8988T (cell line): ENCODE measurements at places on chromosomes 5 and 9.

DNA sequence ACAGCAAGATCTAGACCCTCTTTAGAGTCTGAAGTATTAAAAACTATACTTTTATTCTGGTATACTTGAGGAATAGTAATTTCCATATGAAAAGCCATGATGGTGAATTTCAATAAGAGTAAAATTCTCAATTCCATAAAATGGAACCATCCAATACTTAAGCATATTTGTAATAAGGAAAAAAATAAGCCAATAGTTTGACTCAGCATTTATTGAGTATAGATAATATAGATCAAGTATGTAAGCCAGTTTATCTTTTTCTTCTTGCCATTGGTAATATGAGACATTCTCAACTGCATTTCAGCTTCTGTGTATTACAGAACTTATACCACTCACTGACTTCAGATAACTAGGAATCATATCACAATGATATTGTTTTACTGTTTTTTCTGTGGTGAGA is 361.0 kb downstream of the SLCO4C1 start:
- DNase-seq: no peak

DNA sequence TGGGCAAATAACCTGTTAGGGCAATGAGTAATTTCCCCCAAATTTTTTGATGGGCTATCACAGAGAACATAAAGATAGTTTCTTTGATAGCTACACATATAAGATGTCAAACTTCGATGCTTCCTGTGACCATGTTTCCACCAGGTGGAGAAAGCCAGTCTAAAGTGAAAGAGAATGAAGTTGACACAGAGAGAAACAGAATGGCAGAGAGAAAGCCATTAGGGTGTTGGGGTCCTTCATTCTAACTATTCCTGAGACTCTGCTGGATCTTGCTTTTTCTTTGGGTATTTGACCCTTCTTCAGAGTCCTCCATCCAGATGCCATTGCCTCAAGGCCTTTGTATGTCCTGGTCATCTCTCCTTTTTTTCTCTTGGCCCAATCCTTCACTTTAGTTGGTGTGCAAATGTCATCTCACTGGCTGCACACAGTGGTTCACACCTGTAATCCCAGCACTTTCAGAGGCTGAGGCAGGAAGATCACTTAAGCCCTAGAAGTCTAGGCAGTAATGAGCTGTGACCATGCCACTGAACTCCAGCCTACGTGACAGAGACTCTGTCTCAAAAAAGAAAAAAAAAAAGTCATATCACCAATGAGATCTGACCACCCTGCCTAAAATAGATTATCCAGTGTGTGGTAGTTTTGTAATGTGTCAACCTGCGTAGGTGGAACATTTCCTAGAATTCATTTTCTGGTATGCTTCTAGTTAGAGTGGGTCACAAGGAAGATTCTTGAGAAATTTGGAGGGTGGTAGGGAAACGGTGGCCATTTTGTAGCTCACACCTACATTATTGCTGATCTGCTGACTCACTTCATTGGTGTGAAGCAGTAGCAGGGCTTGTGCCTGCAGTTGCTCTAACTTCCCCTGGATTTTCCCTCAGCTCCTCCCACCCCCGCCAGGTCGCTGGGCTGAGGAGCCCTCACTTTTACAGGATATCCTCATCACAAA is 20.8 kb upstream of the KIF2A start:
- DNase-seq: no peak

DNA sequence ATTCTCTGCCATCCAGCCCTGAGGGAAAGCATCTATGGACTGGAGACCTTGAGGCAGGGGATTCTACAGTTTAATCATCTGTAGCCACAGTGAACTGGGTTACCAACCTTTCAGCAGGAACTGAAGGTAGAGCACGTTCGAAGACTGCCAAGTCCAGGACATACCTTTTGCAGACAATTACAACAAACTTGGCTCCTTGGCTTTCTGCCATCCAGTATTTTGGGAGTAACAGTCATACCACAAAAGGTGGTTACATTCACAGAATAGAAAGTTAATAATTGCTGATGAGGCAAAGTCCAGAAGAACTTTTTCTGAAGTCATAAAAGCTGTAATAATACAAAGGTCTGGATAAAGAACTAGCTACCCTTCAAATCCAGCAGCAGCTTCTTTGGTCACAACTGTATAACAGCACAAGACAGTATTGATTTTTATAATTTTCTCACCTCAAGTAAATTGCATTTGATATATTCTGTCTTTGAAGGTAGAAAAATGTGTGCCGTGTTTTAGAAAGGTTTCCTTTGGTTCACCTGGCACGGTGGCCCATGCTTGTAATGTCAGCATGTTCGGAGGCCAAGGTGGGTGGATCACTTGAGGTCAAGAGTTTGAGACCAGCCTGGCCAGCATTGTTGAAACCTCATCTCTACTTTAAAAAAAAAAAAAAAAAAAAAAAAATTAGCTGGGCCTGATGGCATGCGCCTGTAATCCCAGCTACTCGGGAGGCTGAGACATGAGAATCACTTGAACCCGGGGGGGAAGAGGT is 236.6 kb downstream of the NR3C1 start:
- no peak for DNase-seq

DNA sequence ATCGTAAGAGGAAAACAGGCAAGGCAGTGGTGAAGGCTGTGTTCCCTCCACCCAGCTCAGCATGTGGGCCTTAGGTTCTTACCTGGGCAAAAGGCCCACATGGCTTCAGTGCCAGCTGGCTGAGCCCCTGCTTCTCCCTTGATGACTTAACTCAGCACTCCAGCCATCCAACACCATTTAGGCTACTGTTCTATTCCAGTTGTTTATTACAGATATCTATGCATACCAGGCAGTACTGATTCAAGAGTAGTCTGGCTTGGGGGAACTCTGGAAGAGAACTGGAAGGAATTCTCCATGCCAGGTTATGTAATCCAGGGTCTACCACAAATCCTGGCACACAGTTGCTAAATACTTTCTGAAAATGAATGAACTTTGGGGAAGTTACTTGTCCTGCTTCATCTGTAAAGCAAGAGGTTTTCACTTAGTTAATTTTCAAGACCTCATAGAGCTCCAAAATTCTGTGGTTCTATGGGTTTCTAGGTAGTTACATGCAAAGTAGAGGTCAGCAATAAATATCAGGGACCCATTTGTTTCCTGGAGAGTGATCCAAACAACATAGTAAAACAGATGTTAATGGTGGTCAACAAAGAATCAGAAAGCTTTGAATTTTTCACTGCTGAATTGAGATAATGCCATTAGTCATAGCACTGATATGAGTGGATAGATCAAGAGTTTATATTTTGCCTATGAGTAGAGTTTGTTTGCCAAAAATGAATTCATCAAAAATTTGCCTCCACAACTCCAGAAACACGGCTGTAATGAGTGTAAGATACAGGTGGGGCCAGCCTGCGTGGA is 88.2 kb upstream of the OSMR start:
- no peak for DNase-seq

DNA sequence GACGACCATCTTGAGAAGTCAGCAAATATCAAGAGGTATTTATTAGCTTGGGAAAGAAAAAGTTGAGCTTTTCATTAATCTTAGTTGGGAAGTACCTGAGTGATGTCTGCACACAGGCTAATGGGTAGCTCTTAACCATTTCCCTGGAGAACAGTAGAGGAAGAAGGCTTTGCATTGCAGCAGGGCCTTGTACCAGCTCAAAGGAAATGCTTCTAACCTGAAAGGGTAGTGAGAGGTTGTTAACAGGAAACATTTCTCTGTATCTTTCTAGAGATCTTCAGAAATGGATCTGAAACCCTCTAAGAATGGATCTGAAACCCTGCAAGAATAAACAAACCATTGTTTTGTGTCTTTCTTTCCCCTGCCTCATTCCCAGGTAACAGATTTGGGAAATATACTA is 393.3 kb downstream of the PLK2 start:
- no peak for DNase-seq

GRCh38 chr5:150235500-150235854 is 45.6 kb downstream of the SLC6A7 start:
- DNase-seq: no peak

DNA sequence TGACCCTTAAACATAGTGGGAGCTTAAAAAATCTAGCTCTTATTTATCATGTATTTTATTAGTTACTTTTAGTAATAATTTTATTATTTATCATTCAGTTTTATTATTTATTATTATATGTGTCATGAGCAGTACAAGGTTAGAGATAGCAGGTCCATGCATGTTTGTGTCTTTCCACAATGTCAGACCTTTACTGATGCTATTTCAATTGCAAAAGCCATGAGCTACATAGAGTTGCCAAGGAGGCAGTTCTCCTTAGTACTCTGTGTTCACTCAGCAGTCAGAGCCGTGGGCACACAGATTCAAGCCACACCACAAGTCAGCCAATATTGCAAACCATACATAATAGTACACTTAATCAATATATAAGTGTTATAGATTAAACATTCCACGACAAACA is 157.9 kb upstream of the NTRK2 start:
- no peak for DNase-seq

GRCh38 chr5:16884595-16884994 is 51.5 kb downstream of the MYO10 start:
- DNase-seq: no peak

DNA sequence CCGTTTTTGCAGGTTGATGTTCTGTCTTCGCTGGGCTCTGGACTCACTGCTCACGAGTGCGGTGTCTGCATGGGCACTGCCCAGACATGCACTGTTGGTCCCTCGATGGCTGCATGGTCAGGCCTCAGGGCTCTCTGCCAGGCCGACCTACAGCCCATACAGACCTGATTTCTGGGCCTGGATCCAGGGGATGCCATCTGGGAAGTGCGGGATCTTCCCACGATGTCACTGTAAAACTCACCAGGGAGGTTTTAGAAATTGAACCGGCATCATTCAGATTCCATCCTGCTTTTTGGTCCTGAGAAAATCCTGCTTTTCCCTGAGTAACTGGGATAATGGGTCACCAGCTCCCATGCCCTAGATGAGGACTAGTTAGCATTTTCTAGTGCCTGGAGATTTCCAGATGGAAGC is 9.1 kb downstream of the S1PR3 start:
- no peak for DNase-seq

- no peak for DNase-seq
Measured at GRCh38 chr9:70083429-70083828, 39.8 kb downstream of the MAMDC2 start.

- DNase-seq: no peak
Measured at GRCh38 chr9:23677446-23677845, 148.6 kb downstream of the ELAVL2 start.

DNA sequence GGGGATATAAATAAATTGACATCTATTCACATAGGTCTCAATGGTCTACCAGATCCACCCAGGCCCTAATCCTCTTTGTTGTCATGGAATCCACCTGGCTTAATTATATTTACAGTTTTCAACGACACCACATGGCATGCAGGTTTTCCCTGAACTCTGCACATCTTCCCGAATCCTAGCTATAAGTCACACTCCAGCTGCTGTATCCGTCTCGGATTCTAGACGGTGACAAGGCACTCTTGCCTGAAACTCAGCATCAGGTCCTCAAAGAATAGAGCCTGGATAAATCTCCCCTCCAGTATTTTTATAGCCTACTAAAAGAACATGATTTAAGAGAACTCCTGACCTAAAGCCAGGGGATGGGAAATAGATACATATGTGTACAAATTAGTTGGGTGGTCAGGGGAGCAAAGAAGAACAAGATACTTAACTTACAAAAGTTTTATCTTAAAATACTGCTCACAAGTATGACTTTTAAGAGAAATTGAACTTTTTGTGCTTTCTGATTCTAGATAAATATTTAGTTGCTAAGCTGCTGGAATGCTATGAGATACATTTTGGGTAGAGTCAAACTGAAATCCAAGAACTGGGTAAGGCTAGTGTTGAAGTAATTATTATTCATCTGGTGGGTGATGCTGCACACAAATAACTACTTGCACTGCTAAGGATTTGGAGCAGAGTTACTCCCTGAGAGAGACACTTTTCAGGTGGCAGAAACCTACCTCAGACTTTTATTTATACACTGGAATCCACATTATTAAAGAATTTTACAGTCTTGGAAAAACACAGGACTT is 187.3 kb downstream of the EFNA5 start:
- DNase-seq: no peak
